RPMI8226 (cell line): ENCODE measurements at places on chromosomes 16 and 17.

DNA sequence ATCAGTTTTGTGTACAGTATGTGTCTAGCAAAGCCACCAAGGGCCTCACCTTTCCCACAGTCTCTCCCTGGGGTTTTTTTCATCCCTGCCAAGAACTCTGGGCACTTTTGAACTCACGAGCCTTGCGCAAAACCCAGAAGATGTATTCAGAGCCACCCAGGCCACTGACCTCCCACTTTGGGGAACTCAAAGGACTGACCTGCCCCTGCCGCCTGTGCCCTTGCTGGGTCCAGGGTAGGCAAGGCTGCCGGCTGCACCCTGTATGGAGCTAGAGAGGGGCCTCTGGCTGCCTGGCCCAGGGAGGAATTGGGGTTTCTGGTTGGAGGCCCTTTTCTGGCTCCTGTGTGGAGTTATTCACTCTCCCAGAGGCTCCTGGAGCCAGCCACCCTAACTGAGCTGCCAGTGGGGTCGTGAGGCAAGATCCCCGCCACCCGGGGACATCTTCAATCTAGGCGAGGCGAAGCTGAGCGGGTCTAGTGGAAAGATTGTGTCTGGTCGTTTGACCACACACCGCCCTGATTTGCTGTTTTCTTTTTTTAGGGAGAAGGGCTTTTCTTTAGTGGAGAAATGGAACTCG lies 1.9 kb downstream of the CDK5R1 start:
- no peak for DNase-seq

- no peak for DNase-seq
Measured at GRCh38 chr16:86755571-86756006, 177.2 kb downstream of the FOXL1 start.

- DNase-seq: no peak
Measured at GRCh38 chr17:28493460-28493859, 12.7 kb upstream of the FOXN1 start.

GRCh38 chr17:77380395-77381184 lies 239.8 kb downstream of the SEC14L1 start:
- DNase-seq: no peak

DNA sequence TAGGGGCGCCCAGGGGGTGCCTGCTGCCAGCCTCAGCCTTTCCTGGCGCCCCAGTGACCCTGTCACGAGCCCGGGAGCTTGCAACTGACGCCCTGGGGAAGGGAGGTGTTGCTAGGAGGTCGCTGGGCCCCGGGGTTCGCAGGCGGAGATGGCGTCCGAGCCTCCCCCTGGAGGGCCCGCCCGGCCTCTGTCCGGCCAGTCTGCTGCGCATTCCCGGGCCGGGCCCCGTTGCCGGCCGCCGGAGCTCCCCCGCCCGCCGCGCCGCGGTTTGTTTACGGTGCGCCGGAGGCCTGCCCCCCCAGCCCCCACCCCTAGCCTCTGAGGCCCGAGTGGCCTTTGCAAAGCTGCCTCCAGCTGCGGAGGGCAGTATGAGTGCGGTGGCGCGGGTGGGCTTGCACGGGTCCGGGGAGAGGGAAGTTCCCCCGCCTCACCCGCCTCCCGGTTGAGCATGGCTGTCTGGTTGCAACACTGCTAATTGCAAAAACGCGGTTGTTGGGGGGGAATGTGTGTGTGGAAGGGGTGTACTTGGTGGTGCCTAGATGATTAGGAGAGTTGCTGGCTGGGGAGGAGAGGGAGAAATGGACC lies 514 bp downstream of the THRA start:
- peak; percentile 36 for DNase-seq

DNA sequence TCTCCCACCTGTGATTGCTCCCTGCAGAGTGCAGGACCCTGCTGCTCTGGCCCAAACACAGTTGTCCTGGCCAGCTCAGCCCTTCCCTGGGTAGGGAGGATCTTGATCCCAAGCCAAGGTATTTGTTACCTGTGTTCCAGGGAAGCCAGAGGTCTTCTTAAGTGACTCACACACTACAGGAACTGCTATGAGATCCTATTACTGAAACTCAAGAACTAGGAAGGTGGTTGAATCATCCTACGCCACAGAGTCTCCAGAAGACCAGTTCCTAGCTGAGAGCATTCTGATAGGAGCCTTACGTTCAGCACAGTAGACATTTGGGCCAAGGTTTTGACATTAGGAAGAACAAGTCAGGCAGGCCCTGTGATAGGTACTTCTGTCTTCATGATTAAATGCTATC lies 12.0 kb downstream of the CHST6 start:
- no peak for DNase-seq
